ENCODE measurements at places on chromosomes 6 and 20.

GRCh38 chr6:7138921-7139358 lies 31.2 kb downstream of the RREB1 start:
- no peaks in the 10 kb centered on the region for H3K27me3 ChIP-seq
- H3K27ac ChIP-seq: peak overlapping the region; percentile 73
- DNase-seq: no peak
- H3K36me3 ChIP-seq: no peaks in the 10 kb centered on the region
- no peak overlapping the region for H3K4me3 ChIP-seq
- H3K4me1 ChIP-seq: peaks cover 7% of the 10 kb centered on the region

GRCh38 chr20:4563031-4563430 lies 158.7 kb upstream of the PRND start:
- no peaks in the 10 kb centered on the region for H3K4me1 ChIP-seq
- DNase-seq: no peak
- H3K4me3 ChIP-seq: no peak overlapping the region
- no peaks in the 10 kb centered on the region for H3K36me3 ChIP-seq
- H3K27ac ChIP-seq: no peak overlapping the region

GRCh38 chr6:133757335-133757734 lies 131.6 kb upstream of the TCF21 start:
- H3K4me3 ChIP-seq: no peak overlapping the region
- H3K36me3 ChIP-seq: no peaks in the 10 kb centered on the region
- DNase-seq: no peak
- H3K27ac ChIP-seq: peak overlapping the region; percentile 45
- no peaks in the 10 kb centered on the region for H3K27me3 ChIP-seq
- H3K4me1 ChIP-seq: peaks cover 21% of the 10 kb centered on the region

DNA sequence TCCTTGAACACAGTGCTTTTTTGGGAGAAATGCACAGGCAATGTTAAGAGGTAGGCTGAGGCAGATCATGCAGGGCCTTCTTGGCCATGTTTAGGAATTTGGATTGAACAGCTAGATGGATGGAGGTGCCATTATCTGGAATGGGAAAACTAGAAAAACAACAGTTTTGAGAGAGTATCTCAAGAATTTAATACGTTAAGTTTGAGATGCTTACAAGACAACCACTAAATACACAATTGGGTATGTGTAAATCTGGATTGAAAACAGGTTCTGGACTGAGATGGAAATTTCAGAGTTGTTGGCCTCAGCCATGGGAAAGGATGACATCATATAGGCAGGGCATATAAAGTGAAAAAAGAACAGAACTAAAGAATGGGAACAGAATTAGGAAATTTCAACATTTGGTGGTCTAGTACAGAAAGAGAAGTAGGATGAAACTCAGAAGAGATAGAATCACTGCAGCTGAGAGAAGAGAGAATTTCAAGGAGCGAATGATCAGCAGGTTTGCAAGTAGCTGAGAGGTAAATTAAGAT lies 37.1 kb downstream of the NCOA7 start:
- H3K4me1 ChIP-seq: no peaks in the 10 kb centered on the region
- H3K27me3 ChIP-seq: no peaks in the 10 kb centered on the region
- DNase-seq: no peak
- H3K27ac ChIP-seq: no peak overlapping the region
- no peak overlapping the region for H3K4me3 ChIP-seq

- H3K4me3 ChIP-seq: no peak overlapping the region
- H3K27me3 ChIP-seq: no peaks in the 10 kb centered on the region
- no peaks in the 10 kb centered on the region for H3K4me1 ChIP-seq
- no peaks in the 10 kb centered on the region for H3K36me3 ChIP-seq
- peak; percentile 60 for DNase-seq
Observed at GRCh38 chr6:40755749-40756452, 168.7 kb upstream of the LRFN2 start.

- no peak overlapping the region for H3K4me3 ChIP-seq
- H3K27me3 ChIP-seq: no peaks in the 10 kb centered on the region
- no peaks in the 10 kb centered on the region for H3K36me3 ChIP-seq
- no peak overlapping the region for H3K27ac ChIP-seq
- no peak for DNase-seq
Observed at GRCh38 chr6:111722179-111722731, 116.6 kb upstream of the TRAF3IP2 start.

- H3K4me3 ChIP-seq: no peak overlapping the region
- no peaks in the 10 kb centered on the region for H3K27me3 ChIP-seq
- no peaks in the 10 kb centered on the region for H3K36me3 ChIP-seq
- H3K4me1 ChIP-seq: no peaks in the 10 kb centered on the region
- DNase-seq: no peak
Observed at GRCh38 chr6:20691185-20691584, 156.9 kb downstream of the CDKAL1 start.

DNA sequence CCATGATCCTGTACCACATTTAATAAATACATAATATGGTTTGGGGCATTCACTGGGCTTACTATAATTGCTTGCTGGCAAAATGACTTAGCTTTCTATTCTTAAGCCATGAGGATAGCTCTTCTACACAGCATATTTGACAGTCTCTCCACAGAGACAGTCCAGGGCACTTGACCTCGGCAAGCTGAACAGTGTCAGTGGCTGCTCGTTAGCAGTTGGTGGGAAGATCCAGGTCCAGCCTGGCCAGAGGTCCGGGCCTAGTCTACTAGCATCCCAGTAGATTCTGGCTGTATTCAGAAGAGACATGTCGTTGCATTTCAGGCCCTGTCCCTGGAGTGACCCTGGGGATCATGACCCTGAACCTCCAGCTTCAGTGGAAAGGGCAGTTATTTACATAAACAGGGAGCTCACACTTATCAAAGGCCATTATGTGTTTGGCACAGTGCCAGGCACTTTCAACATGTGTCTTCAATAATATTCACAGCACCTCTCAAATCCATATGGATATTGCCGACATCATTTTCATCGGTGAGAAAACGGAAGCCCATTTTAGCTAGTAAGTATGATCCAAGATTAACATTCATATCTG lies 139.0 kb downstream of the IMPG1 start:
- no peaks in the 10 kb centered on the region for H3K4me1 ChIP-seq
- H3K36me3 ChIP-seq: no peaks in the 10 kb centered on the region
- H3K27ac ChIP-seq: no peak overlapping the region
- H3K27me3 ChIP-seq: no peaks in the 10 kb centered on the region

DNA sequence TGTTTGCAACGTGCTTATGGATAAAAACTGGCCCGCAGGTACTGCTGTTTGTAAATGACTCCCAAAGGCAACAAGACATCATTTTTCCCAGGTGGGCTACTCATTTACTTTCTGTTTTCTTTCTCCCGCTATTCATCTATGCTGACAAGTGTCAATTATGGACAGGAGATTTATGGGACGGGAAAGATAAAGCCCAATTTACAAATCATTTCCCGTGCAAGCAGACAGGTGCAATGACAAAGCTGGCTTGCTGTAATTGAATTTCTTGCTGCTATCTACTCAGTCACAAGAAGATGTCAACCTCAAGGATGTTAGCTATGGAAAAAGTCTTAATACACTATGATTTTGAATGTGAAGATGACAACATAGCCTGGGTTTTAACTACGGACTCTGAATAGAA lies 125.5 kb downstream of the EPHA7 start:
- H3K27ac ChIP-seq: no peak overlapping the region
- no peaks in the 10 kb centered on the region for H3K27me3 ChIP-seq
- no peak overlapping the region for H3K4me3 ChIP-seq
- no peaks in the 10 kb centered on the region for H3K4me1 ChIP-seq
- no peak for DNase-seq
- H3K36me3 ChIP-seq: no peaks in the 10 kb centered on the region

- DNase-seq: no peak
- no peak overlapping the region for H3K27ac ChIP-seq
- H3K36me3 ChIP-seq: no peaks in the 10 kb centered on the region
Observed at GRCh38 chr20:3483784-3484183, 13.0 kb downstream of the ATRN start.

DNA sequence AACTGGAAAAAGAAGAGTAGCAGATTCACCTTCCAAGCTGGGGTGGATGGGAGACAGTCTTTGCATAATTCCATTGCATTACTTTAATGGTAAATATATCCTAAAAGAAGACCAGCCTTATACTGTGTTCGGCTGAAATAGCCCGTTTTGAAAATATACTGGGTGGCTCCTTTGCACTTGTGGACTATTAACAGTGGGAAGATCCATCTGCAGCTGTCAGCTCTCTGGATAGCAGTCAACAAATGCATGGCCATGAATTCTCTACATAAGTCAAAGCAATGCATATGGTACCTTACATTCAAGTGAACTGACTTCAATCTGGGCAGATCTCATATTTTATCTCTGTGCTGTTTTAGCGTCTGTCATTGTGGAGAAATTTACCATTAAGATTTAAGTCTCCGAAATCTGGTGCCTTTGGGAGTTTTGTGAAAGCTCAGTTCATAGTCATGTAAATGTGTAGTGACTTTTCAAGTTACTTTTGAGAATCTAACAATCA lies 400.6 kb upstream of the RNF217 start:
- H3K27ac ChIP-seq: no peak overlapping the region
- no peaks in the 10 kb centered on the region for H3K36me3 ChIP-seq
- DNase-seq: no peak
- H3K27me3 ChIP-seq: no peaks in the 10 kb centered on the region
- no peaks in the 10 kb centered on the region for H3K4me1 ChIP-seq

- DNase-seq: no peak
- H3K4me1 ChIP-seq: no peaks in the 10 kb centered on the region
- H3K4me3 ChIP-seq: no peak overlapping the region
- H3K36me3 ChIP-seq: no peaks in the 10 kb centered on the region
Observed at GRCh38 chr6:109243863-109244825, 138.1 kb downstream of the CD164 start.

DNA sequence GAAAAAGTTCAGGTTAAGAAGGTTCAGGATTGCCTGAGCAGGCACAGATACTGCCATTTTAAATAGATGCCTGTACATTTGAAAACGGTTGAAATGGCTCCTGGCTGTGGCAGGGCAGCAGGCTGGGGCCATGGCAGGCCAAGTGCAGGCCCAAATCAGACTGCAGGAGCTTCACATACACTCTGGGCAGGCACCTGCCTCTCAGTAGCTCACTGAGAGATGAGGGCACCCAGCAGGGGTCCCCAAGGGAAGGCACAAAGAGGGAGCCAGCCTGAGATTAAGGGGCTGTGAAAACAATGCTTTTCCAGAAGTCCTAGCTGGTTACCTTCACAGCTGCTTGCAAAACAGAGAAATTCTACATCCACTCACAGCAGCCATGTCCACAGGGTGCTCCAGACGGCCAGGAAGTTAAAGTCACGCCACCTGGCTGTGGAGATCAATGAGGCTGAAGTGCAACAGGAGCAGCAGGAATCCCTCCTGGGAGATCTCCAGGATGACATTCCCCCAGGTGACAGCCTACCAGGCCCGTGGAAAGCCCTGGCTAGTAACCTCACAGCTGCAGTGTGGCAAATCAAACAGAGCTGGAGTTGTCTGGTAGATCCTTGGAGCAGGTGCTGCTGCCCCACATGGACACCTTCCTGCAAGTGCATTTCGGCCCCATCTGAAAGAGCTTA lies 6.2 kb upstream of the RAET1E start:
- no peak overlapping the region for H3K4me3 ChIP-seq
- no peak for DNase-seq
- H3K27ac ChIP-seq: no peak overlapping the region
- H3K36me3 ChIP-seq: no peaks in the 10 kb centered on the region

DNA sequence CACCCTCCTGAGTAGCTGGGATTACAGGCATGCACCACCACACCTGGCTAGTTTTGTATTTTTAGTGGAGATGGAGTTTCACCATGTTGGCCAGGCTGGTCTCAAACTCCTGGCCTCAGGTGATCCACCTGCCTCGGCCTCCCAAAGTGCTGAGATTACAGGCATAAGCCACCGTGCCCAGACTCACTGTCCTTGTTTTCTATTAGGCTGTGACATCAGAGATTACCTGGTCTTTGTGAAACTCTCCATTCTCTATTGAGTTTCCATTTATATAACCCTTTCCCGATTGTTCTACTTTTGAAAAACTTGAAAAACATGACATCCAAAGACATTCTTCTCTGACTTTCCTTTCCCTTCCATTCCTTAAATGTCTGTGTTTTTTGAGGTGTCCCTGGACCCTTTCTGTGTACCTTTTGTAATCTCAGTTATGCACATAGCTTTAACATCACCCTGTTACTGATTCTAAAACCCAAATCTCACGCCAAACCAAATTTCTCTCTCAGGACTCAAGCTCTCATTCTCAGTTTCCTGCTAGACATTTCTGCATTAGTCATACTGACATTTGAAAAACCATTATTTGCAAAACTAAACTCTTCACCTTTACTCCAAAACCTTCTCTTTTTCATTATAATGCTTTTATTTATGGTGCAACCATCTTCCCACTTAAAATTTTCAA lies 137.0 kb downstream of the KHDC1L start:
- no peaks in the 10 kb centered on the region for H3K36me3 ChIP-seq
- no peak overlapping the region for H3K27ac ChIP-seq
- H3K4me1 ChIP-seq: no peaks in the 10 kb centered on the region
- DNase-seq: no peak
- no peaks in the 10 kb centered on the region for H3K27me3 ChIP-seq

DNA sequence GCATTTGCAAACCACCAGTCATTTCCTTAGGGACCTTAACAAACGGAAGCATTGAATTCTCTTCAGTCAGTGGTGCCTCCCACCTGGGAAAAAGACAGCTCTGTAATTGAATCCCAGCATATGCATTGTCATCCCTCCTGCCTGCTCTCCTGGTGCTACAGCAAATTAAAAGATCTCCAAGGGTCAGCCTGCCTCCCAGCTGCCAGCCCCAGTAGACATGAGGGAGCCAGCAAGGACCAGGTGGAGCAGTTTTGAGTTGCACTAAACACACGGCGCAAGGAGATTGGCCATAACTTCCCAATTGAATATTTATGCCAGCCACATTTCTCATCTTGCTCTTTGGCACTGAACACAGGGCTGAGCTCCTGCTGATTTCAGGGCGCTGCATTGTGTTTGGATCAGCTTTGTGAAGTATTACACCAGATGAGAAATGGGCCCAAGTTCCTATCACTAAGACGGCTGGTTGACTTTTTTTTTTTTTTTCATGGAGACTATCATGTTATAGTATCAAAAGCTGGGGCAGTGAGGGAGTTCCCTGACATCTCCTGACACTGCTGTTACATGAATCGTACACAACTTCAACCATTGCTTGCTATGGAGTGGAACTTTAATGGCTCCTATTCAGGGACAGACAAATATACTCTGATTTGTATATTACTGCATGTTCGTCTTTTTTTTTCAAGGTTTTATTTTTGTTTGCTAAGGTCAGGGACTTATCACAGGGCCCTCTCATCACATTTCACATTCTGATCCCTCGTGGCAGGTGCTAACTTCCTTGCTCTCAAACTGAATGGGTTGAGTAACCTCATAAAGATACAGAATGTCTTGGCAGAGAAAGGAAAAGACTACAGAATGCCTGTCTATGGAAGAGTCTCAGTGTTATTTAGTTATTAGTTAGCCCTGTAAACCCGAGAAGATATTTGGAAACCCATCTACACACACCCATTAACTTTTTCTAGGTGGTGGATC lies 191.1 kb downstream of the EYA4 start:
- H3K27ac ChIP-seq: no peak overlapping the region
- H3K36me3 ChIP-seq: no peaks in the 10 kb centered on the region
- no peak for DNase-seq
- no peaks in the 10 kb centered on the region for H3K27me3 ChIP-seq
- no peak overlapping the region for H3K4me3 ChIP-seq

DNA sequence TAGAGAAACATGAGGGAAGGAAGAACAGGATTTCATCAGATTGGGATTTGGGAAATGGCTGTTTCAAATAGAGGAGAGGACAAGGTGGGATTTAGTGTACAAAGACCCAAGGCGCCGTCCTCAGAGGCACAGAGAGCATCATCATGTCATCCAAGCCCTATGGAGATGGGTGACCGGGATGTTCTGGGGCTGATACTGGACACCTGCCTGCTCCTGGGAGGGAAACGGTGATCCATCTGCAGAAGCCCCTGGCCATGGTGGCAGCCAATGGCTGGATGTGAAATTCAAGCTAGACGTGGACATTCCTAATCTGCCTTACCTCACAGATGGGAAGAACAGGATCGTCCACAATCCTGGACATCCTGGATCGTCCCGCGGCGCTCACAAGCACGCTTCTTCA lies 12.7 kb downstream of the NKX2-2 start:
- no peak overlapping the region for H3K27ac ChIP-seq
- H3K36me3 ChIP-seq: no peaks in the 10 kb centered on the region
- peaks cover 7% of the 10 kb centered on the region for H3K27me3 ChIP-seq

Measured in uterus (tissue), 4 donors.